ENCODE measurements at places on chromosomes 2 and 18.

GRCh38 chr18:48637081-48637990 lies 98.5 kb downstream of the CTIF start:
- no peak for DNase-seq

DNA sequence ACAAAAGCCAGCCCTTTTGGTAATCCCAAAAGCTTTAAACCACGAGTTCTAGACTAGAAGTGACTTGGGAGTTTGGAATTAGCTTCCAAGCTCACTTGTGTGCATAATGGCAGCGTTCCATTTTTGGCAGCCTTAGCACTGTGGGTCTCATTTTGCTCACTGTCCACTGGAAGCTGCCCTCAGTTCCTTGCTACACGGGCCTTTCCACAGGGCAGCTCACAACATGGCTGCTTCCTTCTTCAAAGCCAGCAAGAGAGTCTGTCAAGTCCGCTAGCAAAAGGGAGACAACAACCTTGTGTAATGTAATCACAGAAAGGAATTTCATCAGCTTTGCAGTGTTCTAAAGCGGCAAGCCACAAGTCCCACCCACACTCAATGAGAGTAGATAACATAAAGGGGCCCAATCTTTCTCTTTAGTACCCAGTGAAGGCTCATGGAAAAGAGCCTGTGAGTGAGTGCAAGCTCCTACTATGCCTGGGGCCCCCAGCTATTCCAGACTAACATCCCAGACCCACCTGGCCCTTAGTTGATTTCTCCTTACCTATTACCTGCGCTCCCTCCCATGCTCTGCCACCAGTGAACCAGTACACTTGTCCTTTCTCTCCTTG lies 239.7 kb upstream of the FBXO11 start:
- DNase-seq = no peak

DNA sequence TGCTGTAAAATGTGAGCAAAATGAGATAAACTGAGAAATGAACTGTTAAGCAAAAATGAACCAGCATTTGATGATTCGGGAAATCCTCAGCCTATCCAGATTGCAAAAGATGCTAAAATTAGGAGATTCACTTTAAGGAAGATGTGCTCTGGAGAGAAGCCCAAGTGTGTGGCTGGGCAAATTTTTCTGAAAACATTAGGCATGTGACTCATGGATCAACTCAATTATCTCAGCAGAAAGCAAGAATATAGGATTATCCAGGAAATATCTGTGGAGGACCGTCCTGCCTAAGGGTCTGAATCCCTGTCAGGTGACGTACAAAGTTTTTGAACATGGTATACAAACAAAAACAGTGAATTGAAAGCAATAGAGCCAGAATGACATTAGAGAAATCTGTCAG lies 1268.3 kb upstream of the TMEFF2 start:
- DNase-seq = no peak

DNA sequence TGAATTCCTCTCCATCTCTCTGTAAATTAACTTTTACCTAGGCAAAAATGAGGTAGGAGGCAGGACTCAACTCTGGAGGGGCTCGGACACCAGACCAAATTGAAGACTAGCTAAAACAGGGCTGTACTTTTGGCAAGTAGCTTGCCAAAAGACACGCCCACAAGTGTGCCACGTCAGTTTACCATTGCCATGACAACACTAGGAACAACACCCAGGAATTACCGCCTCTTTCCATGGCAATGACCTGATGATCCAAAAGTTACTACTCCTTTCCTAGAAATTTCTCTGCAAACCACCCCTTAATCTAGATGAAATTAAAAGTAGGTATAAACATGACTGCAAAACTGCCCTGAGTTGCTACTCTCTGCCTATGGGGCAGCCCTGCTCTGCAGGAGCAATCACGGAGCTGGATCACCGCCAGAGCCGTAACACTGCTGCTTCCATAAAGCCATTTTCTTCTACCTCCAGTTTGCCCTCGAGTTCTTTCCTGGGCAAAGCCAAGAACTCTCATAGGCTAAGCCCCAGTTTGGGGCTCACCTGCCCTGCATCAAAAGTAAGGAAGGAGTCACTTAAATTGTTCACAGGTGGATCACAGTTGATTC lies 66.0 kb upstream of the FAM136A start:
- no peak for DNase-seq

- no peak for DNase-seq
Measured at GRCh38 chr2:216142540-216142939, 33.4 kb downstream of the XRCC5 start.

- DNase-seq = no peak
Measured at GRCh38 chr2:207107551-207107950, 58.2 kb downstream of the KLF7 start.

DNA sequence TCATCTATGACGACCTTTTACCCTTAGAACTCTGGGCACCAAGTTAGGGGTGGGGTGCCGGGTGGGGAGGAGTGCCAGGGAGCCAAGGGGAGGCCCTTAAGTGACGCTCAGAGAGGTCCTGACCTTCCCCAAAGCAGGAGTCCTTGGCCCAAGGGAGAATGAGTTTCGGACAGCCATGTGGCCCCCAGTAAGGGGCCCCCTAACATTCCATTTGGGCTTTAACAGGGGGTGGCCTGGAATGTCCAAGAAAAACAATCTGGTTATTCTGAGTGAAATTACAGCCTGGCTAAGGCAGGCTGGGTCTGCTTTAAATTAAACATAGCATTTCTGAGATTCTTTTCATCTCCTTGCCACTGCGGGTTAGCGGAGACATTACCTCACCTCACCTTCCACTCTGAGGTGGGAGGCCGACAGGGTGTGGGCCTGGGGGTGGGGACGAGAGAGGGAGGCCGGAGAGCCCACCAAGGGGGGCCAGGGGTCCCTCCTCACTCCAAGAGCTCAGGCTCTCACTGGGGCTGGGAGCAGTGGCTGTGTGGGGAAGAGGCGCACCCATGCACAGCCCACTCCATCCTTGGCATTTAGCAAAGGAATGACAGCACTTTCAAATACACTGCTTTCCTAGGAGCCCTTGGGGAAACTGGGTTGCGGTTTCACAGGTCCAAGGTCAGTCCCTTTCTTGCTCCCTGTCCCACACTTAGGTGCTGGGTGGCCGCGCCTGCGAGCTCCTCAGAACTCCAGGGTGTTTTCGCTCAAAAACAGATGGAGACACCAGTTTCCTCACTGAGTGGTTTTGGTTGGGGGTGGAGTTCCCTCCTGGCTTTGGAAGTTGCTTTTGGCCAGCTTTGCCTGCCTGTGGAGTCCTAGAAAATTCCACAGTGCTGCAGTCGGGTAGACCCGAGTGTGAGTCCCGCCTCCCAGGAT lies 107.4 kb downstream of the POLR1A start:
- no peak for DNase-seq

GRCh38 chr2:28270456-28271152 lies 122.1 kb upstream of the FOSL2 start:
- DNase-seq = no peak

- no peak for DNase-seq
Measured at GRCh38 chr2:212737392-212738172, 199.0 kb upstream of the ERBB4 start.

GRCh38 chr18:78526923-78527711 lies 452.5 kb upstream of the SALL3 start:
- no peak for DNase-seq

DNA sequence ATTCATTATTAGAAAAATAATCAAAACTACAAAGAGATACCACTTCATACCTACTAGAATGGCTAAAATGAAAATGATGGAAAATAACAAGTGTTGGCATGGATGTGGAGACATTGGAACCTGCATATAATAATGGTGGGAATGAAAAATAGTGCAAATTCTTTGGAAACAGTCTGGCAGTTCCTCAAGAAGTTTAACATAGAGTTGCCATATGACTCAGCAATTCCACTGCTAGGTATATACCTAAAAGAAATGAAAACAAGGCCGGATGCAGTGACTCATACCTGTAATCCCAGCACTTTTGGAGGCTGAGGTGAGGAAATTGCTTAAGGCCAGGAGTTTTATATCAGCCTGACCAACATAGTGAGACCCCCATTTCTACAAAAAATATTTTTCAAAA lies 41.6 kb upstream of the ACYP2 start:
- DNase-seq = peak; percentile 15

DNA sequence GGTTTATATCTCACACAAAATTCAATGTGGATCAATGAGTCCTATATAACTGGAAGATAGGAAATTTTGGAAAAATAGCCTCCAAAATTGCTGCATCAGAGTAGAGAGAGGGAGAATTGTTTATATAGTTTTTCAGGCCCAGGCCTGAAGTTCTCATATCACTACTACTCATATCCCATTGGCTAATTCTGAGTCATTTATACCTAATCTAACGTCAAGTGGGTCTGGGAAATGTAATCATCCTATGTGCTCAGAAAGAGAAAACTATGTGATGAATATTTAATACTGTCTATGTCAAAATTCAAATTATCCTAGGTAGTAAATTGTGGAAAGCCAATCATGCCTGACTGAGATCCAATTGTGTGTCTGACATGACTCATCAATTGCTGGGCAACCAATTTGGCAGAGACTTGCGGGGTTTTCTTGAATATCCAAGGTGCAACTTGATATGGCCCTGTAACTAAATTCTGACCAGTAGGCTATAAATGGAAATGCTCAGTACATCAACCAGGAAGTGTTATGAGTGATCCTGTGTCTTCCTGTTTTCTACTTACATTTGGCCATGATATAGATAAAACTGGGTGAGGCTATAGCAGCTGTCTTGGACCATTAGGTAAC lies 744.4 kb downstream of the KCNJ3 start:
- DNase-seq = no peak

DNA sequence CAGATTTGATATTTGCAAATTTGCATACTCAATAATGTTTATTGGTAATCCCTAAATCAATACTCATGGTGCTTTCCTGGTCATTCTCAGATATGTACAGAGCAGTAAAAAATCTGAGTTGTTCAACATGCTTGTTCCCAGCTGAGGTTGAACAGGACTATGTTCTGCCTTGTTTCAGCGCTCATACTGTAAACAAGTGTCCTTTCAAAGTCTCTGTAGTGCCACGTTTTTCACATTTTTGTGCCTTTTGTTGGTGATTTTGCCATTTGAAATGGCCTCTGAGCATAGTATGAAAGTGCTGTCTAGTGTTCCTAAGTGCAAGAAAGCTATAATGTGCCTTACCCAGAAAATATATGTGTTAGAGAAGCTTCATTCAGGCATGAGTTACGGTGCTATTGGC lies 16.0 kb upstream of the GATA6 start:
- DNase-seq = no peak

GRCh38 chr2:189276277-189276676 lies 96.7 kb upstream of the COL5A2 start:
- no peak for DNase-seq

DNA sequence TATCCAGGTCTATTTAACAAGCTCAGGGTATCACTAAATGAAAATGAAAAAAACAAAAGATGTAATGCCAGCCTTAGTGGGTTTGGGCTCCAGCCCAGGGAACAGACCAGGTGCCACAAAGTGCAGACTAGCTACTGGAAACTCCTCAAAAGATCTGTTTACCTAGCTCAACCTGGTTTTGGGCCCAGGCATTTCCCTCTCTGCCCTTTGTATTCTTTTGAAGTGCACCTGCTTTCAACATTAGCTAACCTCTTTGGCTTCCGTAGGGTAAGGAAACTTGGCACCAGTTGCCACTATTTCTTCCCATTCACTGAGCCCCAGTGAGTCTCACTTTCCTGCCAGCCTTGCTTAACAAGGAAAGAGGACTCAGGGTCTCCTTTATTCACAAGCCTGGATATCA lies 123.6 kb upstream of the CDCA7 start:
- no peak for DNase-seq

DNA sequence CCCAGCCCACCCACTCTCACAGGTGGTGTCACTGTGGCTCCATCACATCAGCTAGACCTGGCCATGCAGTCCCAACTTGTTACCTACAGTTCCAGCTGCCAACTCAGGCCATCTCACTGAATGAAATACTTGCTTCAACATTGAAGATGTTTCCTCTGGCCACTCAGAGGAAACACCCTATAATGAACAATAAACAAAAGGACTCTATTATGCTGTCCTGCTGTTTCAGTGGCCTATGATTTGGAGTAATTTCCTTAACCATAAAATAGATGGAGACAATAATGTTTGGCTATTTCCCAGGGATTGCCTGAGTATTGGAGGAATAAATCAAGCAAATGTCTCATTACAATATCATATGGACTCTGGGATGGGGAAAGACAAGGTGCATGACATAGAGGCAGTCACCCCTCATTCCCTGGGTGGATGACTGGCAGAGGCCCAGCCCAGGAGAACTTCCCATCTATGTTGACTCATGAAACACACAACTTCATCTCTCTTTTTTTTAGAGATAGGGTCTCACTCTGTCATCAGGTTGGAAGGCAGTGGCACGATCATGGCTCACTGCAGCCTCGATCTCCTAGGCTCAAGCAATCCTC lies 134.4 kb downstream of the TGIF1 start:
- no peak for DNase-seq

DNA sequence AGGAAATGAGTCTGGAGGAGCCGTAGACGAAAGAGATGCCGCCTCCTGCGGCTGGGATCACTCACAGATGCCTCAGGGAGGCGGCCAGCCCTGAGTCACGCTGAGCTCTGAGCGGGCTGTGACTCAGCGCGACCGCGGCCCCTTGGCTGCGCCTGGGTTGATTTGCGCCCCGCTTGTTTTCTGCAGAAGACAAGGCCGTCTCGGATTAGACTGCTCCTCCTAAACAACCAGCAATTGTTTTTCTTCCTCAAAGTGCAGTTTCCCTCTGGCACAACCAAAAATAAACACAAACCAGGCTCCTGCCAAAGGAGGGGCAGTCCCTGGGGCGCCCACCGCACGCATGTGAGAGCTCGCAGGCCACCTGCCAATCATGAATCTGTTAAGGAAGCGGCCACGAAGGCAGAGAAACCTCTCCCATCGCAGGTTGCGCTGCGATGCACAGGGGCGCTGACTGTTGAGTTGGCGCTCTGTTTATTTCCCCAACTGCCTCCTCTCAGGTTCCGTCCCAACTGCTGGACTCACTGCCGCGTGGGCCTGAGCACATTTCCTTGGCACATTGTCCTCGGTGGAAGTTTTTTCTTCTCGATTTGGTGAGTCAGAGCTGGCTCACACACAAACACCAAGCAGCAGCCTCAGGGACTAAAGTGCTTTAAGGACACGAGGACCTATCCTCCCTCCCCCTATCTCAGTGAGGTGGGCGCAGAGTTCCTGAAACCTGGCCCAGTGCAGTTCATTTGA lies 85.2 kb upstream of the NDUFV2 start:
- DNase-seq = peak; percentile 29

Data from CD4-positive, alpha-beta T cell treated with Interleukin-6 at 100 ng/mL for 8 hours (primary cell).